Adipose tissue (tissue), 3 donors: ENCODE measurements at places on chromosomes 6 and 20. TPM values are rescaled to one million over a fixed set of nuclear protein-coding genes. Genes with fewer than 3 reads are reported as not detected.

Gene CRIP3
- polyA plus RNA-seq = 1.4 TPM

Gene PNPLA1
- 0.02 TPM for polyA plus RNA-seq

Gene SEL1L2
- not detected for polyA plus RNA-seq

Gene OXT
- polyA plus RNA-seq = 1.9 TPM

Gene DACT2
- polyA plus RNA-seq = 1.0 TPM
